Mucosa of descending colon (tissue), 3 donors: ENCODE measurements at places on chromosomes 5 and 9. TPM values are rescaled to one million over a fixed set of nuclear protein-coding genes. Genes with fewer than 3 reads are reported as not detected.

DNA sequence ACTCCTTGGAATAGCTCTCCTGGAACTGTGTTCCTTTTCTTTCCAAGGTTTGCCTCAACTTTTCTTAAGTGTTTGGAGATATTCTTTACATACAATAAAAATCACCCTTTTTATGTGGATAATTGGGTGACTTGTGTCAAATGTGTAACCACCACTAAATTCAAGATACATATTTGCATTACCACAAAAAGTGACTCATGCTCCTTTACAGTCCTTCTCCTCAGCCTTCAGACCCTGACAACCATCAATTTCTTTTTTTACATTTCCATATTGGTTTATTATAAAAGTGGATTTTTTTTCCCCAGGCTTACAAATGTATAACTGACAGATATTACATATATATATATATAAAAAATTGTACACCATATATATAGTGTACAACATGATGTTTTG is 372.0 kb upstream of the KCNN2 start:
- no peak for DNase-seq

DNA sequence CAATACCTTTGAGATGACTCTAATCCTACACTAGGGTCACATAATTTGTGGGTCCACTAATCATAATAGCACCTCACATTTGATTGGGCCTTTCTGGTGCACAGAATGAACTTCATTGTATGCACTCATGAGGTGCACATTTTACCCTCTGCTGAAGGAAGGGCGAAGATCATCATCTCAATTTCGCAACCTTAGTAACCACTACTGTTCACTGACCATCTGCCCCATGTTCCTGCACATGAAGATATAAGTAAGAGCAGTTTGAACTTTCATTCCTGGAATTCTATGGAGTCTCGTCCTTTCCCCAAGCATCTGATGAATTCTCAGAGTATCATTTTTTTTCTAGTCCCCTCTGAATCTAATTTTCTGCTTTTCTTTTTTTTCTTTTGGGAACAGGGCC is 21.2 kb downstream of the GAS1 start:
- no peak for DNase-seq

DNA sequence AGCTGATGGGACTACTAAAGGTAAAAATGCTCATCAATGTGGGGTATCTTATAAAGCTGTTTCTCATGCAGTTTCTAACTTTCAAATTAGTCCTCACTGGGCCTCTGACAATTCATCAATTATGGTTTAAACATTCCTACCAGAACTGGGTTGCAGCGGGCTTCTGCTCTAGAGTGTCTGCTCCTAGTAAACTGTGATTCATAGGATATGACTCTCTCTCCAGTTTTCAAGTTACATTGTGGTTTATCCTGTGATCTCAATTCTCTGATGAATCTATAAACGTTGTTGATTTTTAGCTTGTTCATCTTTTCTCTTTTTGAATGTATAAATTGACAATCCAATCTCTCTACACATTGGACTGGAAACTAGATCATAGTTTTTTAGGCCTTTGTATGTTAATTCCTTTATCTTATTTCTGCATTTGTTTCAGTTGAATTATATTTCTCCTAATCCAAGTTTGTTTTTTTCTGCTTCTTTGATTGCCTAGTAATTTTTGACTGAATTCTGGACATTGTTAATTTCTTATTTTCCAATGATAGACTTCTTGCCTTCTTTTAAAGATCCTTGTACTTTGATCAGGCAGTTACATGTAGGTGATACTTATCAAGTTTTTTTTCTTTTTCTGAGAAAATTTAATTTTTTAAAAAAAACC is 822.6 kb downstream of the TLE1 start:
- no peak for DNase-seq

DNA sequence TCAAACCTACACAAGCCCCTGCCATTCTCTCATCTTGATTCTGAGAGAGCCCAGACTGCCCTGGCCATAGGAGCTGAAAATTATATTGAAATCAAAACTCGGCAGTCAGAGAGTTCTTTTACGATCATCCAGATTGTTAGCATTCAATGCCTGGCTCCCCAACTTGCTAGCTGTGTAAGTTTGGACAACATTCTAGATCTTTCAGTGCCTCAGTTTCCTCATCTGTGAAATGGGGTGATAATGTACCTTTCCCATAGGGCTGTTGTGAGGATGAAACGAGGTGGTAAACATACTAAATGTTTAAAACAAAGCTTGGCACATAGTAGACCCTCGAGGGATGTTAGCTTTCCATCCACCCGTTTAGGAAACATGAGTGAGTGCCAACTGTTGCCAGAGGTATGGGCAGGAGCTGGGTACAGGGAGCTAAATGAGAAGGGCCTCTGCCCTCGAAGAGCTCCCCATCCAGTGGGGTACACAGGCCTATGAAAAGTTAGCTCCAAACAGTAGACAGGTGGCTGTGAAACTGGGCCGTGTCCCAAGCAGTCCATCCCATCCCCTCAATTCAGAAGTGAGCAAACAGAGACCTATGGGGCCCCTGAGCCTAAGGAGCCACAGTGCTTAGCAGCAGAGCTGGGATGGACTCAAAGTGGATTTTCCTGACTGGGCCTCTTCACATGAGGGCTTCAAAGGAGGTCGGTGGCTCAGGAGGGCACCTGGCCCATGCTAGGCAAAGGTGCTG is 17.3 kb upstream of the IGFBPL1 start:
- no peak for DNase-seq

DNA sequence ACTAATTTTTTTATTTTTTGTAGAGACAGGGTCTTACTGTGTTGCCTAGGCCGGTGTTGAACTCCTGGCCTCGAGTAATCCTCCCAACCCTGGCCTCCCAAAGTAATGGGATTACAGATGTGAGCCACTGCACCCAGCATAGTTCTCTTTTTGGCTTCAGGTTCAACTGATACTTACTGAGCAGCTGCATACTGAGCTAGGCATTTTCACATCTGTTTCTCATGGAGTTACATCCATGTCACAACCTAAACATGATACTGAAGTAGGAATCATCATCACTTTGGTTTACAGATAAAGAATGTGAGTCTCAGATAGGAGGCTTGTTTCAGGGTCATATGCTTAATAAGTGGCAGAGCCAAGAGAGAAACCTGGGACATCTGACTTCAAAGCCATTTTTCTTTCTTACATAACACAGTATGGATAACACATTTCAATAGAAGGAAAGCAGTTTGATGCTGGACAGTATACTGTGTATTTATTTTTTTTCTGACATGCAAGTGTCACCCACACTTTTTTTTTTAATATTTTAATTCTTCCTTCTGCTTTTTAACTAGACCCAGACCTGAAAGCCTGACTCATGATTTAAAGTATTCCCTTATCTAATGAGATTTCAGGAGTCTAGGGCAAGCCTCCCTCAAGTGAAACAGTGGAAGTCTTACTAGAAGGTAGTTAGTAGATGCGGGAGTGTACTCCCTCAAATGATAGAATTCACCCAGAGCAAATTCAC is 90.8 kb downstream of the HACD4 start:
- no peak for DNase-seq

DNA sequence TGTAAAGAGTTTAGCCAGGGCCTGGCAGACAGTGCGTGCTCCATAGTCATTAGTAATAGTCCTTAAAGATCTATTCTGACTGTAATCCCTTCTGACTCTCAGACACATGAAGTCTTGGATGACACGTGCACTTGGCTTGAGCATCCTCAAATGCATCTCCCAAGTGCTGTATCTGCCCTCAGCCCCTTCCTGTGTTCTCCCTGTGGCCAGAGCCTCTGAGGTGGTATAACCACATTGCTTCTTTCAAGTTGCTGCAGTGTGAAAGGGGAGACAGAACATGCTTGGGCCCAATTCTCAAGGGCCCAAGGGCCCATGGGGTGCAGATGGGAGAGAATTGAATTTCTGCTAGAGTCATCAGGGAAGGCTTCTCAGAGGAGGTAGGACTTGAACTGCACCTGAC is 30.1 kb upstream of the HAND1 start:
- no peak for DNase-seq

The MLANA gene
- not detected for total RNA-seq

The TMEM171 gene
- 34.5 TPM for total RNA-seq
